ENCODE measurements at places on chromosomes 7 and 10. TPM values are rescaled to one million over a fixed set of nuclear protein-coding genes. Genes with fewer than 3 reads are reported as not detected.

Gene ZPBP
- polyA plus RNA-seq = not detected

Gene EPO
- polyA plus RNA-seq = not detected

Gene LBX1
- not detected for polyA plus RNA-seq

Gene DENND2A
- 3.3 TPM for polyA plus RNA-seq

Gene MRLN
- polyA plus RNA-seq = not detected

Gene MINDY4
- polyA plus RNA-seq = 1.9 TPM

Gene ANKRD61
- 0.31 TPM for polyA plus RNA-seq

Gene MRC1
- polyA plus RNA-seq = not detected

Gene BAIAP2L1
- 11.4 TPM for polyA plus RNA-seq
